ENCODE measurements at places on chromosomes 1 and 21. TPM values are rescaled to one million over a fixed set of nuclear protein-coding genes. Genes with fewer than 3 reads are reported as not detected.

Gene TLR5
- total RNA-seq: 3.3 TPM

Gene XCL1
- total RNA-seq: not detected

Gene NBPF4
- total RNA-seq: not detected

Gene FCAMR
- total RNA-seq: not detected

Gene OR2T35
- total RNA-seq: not detected

Gene ZNF281
- 32.2 TPM for total RNA-seq

Gene SLC2A5
- 1.2 TPM for total RNA-seq

Gene LINGO4
- not detected for total RNA-seq

Gene BRDT
- total RNA-seq: not detected

Gene SPRR2F
- total RNA-seq: not detected

Gene RYR2
- total RNA-seq: 19.4 TPM

Gene B3GALT2
- total RNA-seq: 52.2 TPM

Gene GJC2
- total RNA-seq: 0.73 TPM

Gene SDC3
- 79.0 TPM for total RNA-seq

Gene PLEKHM2
- 27.0 TPM for total RNA-seq

Gene CD84
- total RNA-seq: 2.1 TPM

Gene KIRREL1
- 21.5 TPM for total RNA-seq

Gene GBP6
- total RNA-seq: 0.73 TPM

Gene PPIAL4G
- 1.3 TPM for total RNA-seq

Gene ARHGAP29
- total RNA-seq: 55.1 TPM

Gene FAM3B
- not detected for total RNA-seq

Gene FAM163A
- 0.36 TPM for total RNA-seq
